DMS79 (cell line): ENCODE measurements at places on chromosomes 7 and 10.

DNA sequence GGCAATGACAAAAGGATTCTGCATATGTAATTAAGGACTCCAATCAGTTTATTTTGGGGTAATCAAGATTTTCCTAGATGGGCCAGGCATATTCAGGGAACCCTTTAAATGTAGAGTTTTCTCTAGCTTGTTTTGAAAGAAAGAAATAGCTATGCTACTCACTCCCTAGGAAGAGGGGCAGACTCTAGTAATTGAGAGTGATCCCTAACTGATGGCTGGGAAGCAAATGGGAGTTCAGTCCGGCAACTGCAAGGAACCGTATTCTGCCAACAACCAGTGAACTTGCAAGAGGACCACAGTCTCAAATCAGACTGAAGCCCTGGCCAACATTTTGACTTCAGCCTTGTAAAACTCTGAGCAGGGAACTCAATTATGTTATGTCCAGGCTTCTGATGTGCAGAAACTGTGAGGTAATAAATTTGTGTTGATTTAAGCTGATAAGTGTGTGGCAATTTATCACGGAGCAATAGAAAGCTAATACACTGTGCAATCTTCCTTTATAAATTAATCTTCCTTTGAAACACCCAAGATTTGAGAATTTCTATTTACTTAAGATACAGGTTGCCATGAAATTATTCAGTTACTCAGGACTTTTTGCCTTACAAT is 14.0 kb downstream of the AOAH start:
- DNase-seq = no peak

- DNase-seq = no peak
Observed at GRCh38 chr7:41037691-41038090, 665.2 kb downstream of the INHBA start.

DNA sequence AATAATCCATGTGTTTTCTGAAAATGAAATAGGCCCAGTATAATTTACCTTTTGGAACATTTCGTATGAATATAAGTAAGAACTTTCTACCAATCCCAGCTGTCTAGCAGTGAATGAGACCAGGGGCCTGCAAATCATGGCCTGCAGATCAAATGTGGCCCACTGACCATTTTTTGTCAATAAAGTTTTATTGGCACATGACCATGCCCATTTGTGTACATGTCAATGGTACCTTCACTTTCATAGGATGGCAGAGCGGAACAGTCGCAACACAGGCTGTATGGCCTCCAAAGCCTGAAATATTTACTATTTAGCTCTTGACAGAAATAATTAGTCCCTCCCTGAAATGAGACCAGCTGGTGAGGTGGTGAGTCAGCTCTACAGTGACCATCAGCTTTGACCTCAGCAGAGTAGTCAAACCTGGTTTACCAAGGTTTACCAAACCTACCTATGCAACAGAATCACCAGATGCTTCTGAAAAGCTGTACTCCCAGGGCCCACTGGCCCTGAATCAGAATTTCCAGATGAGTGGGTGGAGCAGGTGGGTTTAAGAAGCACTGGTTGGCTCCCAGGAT is 13.8 kb upstream of the C10orf90 start:
- no peak for DNase-seq

GRCh38 chr10:45429790-45430189 is 55.8 kb downstream of the ALOX5 start:
- no peak for DNase-seq

- DNase-seq = no peak
Observed at GRCh38 chr10:109889867-109890266, 33.4 kb downstream of the XPNPEP1 start.

GRCh38 chr7:150901160-150902035 is 49.1 kb downstream of the AOC1 start:
- no peak for DNase-seq

- no peak for DNase-seq
Observed at GRCh38 chr7:35658606-35659201, 36.2 kb downstream of the HERPUD2 start.
